ENCODE measurements at places on chromosomes 16 and 17. TPM values are rescaled to one million over a fixed set of nuclear protein-coding genes. Genes with fewer than 3 reads are reported as not detected.

- peak overlapping the region; percentile 85 for H3K27ac ChIP-seq
- no peaks in the 10 kb centered on the region for H3K27me3 ChIP-seq
- H3K4me1 ChIP-seq: peaks cover 67% of the 10 kb centered on the region
- no peak for DNase-seq
- peak overlapping the region; percentile 87 for H3K4me3 ChIP-seq
Observed at GRCh38 chr16:50269061-50269705, 2.8 kb downstream of the ADCY7 start.

GRCh38 chr17:43020030-43020621, 2.1 kb downstream of the VAT1 start:
- DNase-seq: no peak
- H3K4me3 ChIP-seq: no peak overlapping the region
- H3K4me1 ChIP-seq: peaks cover 19% of the 10 kb centered on the region

TEKT5 gene
- total RNA-seq: not detected

DNA sequence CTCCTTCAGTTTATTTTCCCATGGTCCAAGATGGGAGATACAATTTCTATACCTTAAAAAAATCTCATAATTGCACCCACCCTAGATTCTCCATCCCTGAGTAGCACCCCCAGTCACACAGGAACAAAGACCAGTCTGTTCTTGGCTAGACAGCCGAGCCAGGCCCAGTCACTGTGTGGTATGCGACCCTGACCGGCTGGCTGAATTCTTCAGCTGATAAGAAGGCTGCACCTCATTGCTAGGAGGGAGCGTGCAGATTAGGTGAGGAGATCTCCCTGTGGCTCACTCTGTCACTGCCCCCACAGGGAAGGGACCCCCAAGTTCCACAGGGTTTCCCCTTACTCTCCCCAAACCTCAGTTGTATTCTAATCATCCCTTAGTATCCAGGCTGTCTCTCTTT, 138.7 kb downstream of the SALL1 start:
- no peak overlapping the region for H3K27ac ChIP-seq
- no peaks in the 10 kb centered on the region for H3K4me1 ChIP-seq

- no peak for DNase-seq
- H3K36me3 ChIP-seq: peaks cover 78% of the 10 kb centered on the region
- H3K4me1 ChIP-seq: peaks cover 66% of the 10 kb centered on the region
- no peaks in the 10 kb centered on the region for H3K27me3 ChIP-seq
- peak overlapping the region; percentile 76 for H3K4me3 ChIP-seq
Observed at GRCh38 chr16:31183432-31184428, 3.8 kb downstream of the FUS start.

DNA sequence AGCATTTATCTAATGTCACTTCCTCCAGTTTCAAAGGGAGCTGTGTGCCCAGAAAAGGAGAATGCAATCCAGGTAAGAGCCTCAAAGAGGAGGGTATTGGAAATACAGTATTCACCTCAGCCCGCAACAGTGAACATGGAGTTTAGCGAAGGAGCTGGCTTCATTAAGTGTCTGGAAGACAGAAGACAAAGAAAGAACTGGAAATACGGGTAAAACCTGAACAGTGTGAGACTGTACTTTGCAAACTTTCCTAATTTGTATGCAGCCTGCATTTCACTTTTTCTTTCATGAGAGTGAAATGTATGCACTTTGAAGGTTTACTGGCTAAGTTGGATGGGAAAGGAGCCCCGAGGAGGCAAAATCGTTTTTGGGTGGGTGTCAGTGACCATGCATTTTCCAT, 478.4 kb downstream of the HS3ST3B1 start:
- H3K27ac ChIP-seq: no peak overlapping the region
- no peaks in the 10 kb centered on the region for H3K36me3 ChIP-seq
- no peaks in the 10 kb centered on the region for H3K27me3 ChIP-seq
- DNase-seq: no peak
- H3K4me3 ChIP-seq: no peak overlapping the region
- H3K4me1 ChIP-seq: no peaks in the 10 kb centered on the region

LPCAT2 gene
- 1.1 TPM for total RNA-seq

- no peaks in the 10 kb centered on the region for H3K36me3 ChIP-seq
- peak overlapping the region; percentile 56 for H3K4me3 ChIP-seq
- H3K4me1 ChIP-seq: peaks cover 45% of the 10 kb centered on the region
Observed at GRCh38 chr16:50694206-50694605, 800 bp downstream of the NOD2 start.

FBXW10 gene
- not detected for total RNA-seq

KIF2B gene
- not detected for total RNA-seq

DNA sequence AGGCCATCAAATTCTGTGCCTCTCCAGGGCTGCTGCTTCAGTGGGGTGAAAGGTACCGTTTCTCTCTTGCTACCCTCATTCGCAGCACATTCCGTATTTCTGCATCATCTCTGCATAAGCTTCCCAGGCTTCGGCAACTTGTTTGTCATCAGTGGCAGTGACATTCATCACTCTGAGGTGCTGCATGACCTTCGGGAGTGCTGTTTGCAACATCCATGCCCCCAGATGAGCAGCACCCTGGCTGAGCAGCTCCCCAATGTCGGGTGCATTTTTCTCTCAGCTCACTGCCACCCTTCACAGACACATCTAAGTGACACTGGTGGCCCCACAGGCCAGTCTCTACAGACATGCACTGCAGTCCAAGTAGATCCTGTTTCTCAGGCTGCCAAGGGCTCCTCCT, 3.8 kb downstream of the CREBBP start:
- peaks cover 57% of the 10 kb centered on the region for H3K4me1 ChIP-seq
- H3K4me3 ChIP-seq: no peak overlapping the region
- no peaks in the 10 kb centered on the region for H3K27me3 ChIP-seq
- H3K36me3 ChIP-seq: no peaks in the 10 kb centered on the region

GRCh38 chr16:15690296-15690695, 40.3 kb downstream of the NDE1 start:
- peaks cover 95% of the 10 kb centered on the region for H3K36me3 ChIP-seq
- H3K4me3 ChIP-seq: no peak overlapping the region
- no peak overlapping the region for H3K27ac ChIP-seq
- no peak for DNase-seq
- no peaks in the 10 kb centered on the region for H3K4me1 ChIP-seq
- no peaks in the 10 kb centered on the region for H3K27me3 ChIP-seq

GRCh38 chr17:58334256-58334655, 5.7 kb upstream of the TSPOAP1 start:
- peak overlapping the region; percentile 98 for H3K27ac ChIP-seq
- peaks cover 12% of the 10 kb centered on the region for H3K36me3 ChIP-seq
- H3K27me3 ChIP-seq: no peaks in the 10 kb centered on the region
- no peak for DNase-seq
- peaks cover 25% of the 10 kb centered on the region for H3K4me1 ChIP-seq

- peaks cover 8% of the 10 kb centered on the region for H3K4me1 ChIP-seq
- H3K4me3 ChIP-seq: no peak overlapping the region
- no peaks in the 10 kb centered on the region for H3K36me3 ChIP-seq
- no peaks in the 10 kb centered on the region for H3K27me3 ChIP-seq
Observed at GRCh38 chr17:17699491-17699890, 18.2 kb downstream of the RAI1 start.

PHKG2 gene
- 43.0 TPM for total RNA-seq

DNA sequence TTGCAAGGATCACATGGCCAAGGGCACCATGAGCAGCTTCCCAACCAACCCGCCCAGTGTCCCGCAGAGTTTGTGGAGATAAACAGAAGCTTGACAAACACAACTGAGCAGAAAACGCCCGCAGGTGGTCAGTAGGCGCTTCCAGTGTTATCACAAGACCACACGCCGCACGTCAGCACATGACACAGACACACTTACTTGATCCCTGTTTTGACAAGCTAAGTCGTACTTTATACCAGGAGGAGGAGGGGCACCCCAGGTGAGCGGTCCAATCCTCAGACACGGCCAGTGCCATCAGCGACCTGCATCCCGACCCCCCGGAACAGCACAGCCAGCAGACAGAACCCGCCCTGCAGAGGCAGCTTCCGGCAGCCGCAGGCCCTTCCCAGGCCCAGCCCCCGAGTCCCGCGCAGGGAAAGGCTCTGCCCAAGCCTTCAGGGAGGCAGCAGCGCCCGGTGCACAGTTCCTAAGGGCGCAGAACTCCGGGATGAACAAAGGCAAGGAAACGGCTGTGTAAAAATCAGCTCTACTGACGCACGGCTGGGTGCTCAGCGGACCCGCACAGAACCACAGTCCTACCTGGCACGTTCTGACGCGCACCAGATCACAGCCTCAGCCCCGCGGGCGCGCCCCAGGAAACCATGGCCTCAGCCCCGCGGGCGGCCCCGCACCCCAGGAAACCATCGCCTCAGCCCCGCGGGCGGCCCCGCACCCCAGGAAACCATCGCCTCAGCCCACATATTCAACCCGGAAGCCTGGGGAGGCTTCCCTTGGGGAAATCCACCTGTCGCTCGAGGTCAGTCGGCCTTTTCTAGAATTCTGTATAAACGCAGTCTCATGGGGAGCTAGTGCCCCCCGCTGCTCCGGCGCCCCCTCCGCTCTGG, 27.8 kb downstream of the AXIN1 start:
- H3K4me3 ChIP-seq: peak overlapping the region; percentile 71
- H3K27ac ChIP-seq: peak overlapping the region; percentile 92
- H3K36me3 ChIP-seq: peaks cover under 1% of the 10 kb centered on the region
- DNase-seq: peak; percentile 89
- H3K4me1 ChIP-seq: peaks cover 51% of the 10 kb centered on the region
- no peaks in the 10 kb centered on the region for H3K27me3 ChIP-seq

GRCh38 chr17:76000016-76000754, 470 bp upstream of the CDK3 start:
- H3K4me1 ChIP-seq: peaks cover 9% of the 10 kb centered on the region
- no peaks in the 10 kb centered on the region for H3K27me3 ChIP-seq
- no peak overlapping the region for H3K27ac ChIP-seq
- H3K36me3 ChIP-seq: no peaks in the 10 kb centered on the region
- H3K4me3 ChIP-seq: no peak overlapping the region

GRCh38 chr16:3170440-3171180, 17.4 kb upstream of the OR1F1 start:
- peak overlapping the region; percentile 46 for H3K4me3 ChIP-seq
- H3K27ac ChIP-seq: no peak overlapping the region
- H3K27me3 ChIP-seq: peaks cover 2% of the 10 kb centered on the region
- no peaks in the 10 kb centered on the region for H3K36me3 ChIP-seq

- peak overlapping the region; percentile 82 for H3K27ac ChIP-seq
- no peaks in the 10 kb centered on the region for H3K36me3 ChIP-seq
- no peaks in the 10 kb centered on the region for H3K27me3 ChIP-seq
- H3K4me3 ChIP-seq: peak overlapping the region; percentile 46
- peaks cover 55% of the 10 kb centered on the region for H3K4me1 ChIP-seq
Observed at GRCh38 chr17:78343543-78344201, 16.2 kb downstream of the SOCS3 start.
